ENCODE measurements at places on chromosomes 16 and 17. TPM values are rescaled to one million over a fixed set of nuclear protein-coding genes. Genes with fewer than 3 reads are reported as not detected.

GCGR gene
- total RNA-seq = not detected

NLE1 gene
- 16.8 TPM for total RNA-seq

CNTNAP1 gene
- total RNA-seq = 20.8 TPM

CCL1 gene
- not detected for total RNA-seq

COX11 gene
- 90.2 TPM for total RNA-seq

PIPOX gene
- 1.7 TPM for total RNA-seq

DNA sequence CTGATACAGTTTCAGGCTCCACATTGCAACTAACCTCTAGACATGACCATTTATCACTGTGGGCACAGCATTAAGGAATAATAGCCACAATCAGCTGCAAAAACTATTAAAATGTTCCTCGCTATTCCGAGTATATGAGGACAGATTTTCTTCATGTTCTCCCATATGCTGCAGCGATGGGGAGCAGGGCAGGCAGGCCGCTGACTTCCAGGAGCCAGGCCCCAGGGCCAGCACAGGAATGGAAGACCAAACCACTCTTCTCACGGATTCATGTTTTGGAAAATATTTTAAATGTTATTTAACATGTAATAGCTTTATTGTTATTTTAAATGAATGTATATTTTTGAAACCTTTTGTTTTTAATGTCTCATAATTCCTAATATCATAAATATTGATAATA lies 43.8 kb upstream of the ENDOV start:
- no peak for DNase-seq

GRCh38 chr17:66507982-66508760 lies 205.8 kb downstream of the PRKCA start:
- no peak for DNase-seq

GRCh38 chr17:1108765-1109605 lies 70.8 kb downstream of the ABR start:
- peak; percentile 28 for DNase-seq

DNA sequence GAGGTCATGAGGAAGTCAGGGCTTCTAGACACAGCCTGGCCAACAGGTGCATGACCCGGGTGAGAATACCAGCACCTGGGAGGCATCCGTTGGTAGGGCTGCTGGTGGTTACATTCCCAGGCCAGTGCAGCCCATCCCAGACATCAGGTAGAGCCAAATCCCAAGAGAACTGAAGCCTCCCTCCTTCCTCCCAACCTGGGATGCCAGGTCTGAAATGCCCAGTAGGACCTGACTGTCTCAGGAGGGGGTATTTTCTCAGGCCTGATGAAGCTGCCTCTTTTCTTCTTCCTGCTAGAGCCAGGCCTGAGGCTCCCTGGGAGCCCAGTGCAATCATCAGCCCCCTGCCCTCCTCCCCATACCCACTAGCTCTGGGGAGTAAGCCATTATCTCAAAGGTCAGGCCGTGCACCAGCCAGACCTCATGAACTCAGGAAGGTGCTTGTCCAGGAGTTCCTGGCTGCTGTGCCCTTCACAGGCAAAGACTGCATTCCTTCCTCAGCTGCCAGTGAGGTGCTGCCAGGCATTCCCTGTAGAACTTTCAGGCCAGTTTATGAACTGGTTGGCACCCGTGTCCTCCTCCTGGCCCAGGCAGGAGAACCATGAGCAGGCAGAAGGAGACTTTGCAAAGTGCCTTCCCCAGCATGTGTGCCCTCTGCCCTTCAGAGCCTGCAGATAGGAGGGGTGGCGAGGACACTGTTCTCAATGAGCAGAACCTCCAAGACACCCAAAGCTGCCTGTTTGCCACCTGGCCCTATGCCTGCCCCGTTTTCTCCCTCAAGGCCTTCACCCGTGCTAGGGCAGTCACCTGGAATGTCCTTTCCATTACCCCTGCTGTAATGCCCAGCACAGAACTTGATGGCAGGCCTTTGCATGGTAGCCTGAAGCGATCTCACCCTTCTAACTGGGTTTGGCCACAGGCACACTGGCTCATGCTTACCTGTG lies 7.6 kb downstream of the TBX2 start:
- no peak for DNase-seq

- DNase-seq = no peak
These were observed 61.2 kb upstream of the RBFOX1 start for GRCh38 chr16:7271486-7271885.

- DNase-seq = no peak
These were observed 10.1 kb upstream of the CA4 start for GRCh38 chr17:60139438-60140285.

DNA sequence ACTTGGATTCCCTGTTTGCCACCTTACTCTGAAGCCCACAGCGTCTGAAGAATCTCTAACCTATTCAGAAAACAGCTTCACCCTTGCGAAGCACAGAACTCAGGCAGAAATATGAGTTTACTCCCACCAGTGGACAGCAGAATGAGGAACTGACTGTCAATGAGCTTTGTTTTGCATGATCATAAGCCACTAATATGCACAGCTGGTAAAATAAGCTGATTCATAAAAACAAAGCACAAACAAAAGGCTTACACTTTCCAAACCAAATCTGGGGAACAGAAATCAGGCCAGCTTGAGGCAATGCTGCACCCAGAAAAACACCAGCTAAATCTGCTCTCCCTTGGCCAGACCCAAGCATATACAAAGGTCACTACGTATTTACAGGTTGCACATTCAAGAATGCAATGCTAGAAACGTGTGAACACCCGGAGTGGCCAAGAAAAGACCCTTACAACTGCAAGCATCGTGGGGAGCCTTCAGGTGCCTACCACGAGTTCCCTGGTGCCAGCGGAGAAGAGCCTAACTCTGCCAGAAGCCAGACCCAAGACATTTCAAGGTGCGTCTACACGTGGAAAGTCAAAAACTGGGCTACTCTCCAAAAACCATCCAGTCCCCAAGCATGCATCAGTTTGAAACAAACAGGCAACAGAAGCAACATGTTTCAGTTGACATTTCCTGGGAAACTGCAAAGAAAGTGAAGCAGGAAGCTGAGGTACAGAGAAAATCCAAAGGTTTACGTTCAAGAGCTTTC lies 207.1 kb downstream of the ZFHX3 start:
- DNase-seq = no peak

GRCh38 chr17:9232591-9233270 lies 211.4 kb downstream of the NTN1 start:
- no peak for DNase-seq
